ENCODE measurements at places on chromosomes 5 and 9.

DNA sequence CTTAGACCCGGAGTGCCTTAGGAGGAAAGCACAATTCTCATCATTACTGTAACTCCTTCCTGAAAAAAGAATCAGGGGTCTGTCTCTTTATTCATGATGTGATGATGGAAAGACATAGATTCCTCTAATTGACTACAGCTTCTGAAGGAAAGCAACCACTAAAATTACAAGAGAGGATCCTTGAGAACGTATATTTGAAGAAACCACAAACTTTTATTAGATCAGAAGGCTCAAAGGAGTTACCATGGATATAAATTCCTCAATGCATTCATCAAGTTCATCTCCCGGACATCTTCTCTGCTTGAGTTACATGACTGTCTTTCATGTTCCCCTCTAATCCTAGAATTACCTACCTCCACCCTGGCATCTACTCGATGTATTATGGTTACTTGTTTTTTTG is 104.1 kb upstream of the PAPPA start:
- DNase-seq: no peak

- DNase-seq: no peak
Measured at GRCh38 chr9:134328341-134328840, 2.1 kb downstream of the RXRA start.

- DNase-seq: no peak
Measured at GRCh38 chr5:178201927-178202235, 2.5 kb upstream of the HNRNPAB start.

DNA sequence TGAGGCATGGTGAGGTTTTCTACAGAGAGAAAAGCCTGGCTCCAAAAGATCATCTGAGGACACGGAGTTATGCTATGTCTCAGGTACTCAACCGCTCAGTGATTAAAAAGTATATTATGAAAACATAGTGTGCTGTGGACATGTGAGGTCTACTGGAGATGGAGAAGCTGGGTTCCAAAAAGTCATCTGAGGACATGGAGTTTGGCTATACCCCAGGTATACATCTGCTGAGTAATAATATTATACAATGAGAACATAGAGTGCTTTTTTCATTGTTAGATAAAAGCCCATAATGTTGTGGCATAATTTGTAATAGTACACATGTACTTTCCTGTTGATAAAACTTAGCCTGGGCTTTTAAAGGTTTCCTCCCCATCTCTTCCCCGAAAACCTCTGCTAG is 70.7 kb upstream of the SHISAL2B start:
- no peak for DNase-seq

- no peak for DNase-seq
Measured at GRCh38 chr5:104594850-104595249, 1032.3 kb upstream of the NUDT12 start.

DNA sequence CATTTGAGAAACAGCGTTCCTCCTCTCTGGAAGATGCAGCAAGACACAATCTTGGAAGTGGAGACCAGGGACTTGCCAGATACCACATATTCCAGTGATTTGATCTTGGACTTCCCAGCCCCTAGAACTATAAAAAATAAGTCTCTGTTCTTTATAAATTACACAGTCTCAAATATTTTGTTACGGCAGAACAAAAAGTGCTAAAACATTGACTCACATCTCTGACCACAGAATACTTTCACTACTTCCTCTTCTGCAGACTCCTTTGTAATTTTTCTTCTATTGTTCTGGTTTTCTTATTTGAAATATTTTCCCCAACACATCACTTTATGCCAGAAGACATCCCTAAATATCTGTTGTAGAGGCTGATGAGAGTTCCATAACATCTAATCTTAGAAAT is 706.1 kb upstream of the CDH18 start:
- no peak for DNase-seq

DNA sequence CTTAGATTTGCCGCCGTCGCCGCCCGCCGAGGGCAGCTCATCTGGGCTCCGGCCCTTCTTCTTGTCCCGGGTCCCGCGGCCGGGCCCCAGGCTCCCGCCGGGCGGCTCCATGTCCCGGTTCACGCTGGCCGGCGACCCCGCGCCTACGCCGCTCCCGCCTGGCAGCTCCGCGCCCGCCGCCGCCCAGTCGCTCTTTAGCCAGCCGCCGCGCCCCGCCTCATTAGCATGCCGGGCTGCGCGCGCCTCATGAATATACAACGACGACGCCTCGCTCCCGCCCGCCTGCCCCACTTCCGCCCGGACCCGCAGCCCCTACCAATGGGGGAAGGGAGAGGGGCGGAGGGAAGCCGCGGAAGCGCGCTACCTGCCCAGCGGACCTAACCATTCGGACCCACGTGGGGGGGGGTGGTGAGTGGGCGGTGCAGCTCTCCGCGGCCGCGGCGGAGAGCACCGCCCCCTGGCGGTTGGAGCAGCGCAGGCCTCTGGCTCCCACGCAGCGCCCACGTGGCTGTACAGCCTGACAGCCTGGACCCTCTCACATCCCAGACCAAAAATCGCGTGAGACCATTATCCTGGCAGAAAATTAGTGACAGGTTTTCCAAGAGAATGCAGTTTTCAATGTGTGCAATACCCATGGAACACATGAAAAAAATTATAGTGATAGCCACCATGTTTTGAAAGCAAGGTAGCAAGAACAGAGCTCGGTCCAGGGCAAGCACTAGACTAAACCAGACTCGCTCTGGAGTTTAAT is at the start of gene DIAPH1:
TSS of gene DIAPH1 (minus strand) at position 197 of the 751 bp plus-strand sequence. CDS start at position 111, 86 bp downstream.
- DNase-seq: peak; percentile 95

Data from activated CD8-positive, alpha-beta memory T cell treated with anti-CD3 and anti-CD28 coated beads for 1 hour (primary cell).